BE2C (cell line): ENCODE measurements at places on chromosomes 6 and 20.

DNA sequence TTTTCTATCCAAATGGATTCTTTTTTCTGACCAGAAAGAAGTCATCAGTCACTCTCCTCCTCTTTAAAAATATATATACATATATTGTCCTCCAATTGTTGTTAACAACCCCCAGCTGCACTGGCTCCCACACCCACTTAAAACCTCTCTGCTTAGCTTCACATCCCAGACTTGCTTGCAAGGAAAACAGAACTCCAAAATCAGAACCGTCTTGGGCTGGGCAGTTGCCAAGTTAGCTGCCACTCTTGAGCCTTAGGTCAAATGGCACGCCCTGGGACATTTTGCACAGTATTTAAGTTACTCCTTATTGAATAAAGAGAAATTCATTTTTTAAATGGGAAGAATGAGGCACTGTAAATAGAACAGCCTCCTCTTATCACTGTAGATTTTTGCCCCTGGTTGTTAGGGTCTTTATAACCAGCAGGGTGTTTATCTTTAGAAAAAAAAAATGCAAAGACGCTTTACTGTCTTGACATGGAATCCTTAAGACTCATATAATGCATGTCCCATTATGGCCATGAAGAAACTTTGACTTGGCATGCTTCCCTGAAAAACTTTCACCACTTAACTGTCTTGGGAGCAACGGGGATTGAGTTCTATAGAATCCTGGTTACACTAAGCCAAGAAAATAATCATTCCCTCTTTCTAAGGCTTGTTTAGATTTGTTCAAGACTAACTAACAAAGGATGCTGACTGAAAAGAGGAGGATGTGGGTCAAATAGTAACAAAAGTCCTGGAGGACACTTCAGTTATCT lies 204.5 kb downstream of the ISM1 start:
- no peak for DNase-seq

DNA sequence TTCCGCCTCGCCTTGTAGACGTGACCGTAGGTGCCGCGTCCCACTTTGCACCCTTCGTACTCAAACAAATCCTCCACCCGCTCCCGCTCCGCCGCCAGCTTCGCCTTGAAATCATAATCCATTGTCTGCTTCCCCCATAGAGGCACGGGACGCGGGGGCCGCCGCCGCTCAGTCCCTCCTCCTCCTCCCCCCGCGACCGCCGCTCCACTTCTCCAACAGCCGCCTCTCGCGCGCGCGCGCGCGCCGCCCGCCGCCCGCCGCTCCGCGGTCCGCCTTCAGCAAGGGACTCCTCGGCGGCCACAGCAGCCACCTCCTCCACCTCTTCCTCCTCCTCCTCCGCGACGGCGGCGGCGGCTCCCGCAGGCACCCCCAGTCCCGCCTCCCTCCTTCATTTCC lies 256 bp downstream of the CDK19 start:
- no peak for DNase-seq

- DNase-seq: no peak
Measured at GRCh38 chr20:57364451-57364850, 13.4 kb downstream of the RAE1 start.

DNA sequence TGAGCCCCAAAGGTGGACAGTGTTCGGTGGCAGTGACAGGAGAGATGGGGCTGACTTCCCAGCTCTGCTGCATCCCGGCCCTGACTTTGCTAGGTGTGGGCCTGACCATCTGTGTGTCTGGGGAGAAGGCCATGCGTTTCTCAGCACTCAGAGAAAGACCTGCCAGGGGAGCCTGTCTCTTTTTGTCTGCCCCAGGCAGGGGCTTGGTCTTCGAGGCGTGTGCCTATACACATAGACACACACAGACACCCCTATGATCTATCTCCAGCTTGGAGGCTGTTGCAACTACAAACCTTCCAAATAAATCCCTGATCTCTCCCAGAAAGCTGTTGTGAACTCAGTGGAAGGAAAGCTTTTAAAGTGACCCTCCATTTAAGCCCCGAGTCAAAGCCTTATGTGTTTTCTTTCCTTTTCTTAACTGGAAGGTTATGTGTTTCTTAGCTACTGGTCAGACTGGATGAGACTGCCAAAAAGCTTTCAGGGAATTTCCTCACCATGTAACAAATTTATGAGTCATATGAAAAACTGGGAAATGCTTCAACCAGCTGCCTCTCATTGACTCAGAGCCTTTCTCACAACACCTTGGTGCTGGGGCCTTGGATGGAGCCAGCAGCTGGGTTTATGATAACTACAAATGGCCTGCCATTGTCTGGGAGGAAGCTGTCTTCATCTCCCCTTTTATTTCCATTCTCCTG lies 102.6 kb downstream of the CDC5L start:
- no peak for DNase-seq

DNA sequence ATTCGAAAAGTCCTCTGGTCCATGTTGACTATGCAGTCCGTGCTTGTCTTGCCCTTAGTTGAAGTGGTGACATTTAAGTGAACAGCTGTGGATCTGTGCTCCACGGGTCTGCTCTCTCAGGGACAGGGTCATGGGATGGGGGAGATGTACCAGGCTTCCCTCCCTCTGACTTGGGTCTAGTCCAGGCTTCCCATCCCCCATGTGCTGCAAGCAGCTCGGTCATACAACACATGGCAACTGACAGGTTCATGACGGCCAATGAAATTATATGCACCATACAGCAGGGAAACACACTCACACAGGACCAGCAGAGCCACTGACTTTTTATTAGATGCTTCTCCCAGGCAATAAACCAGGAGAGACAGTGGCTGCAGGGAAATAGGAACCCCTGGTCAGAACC lies 201.4 kb downstream of the PTPRT start:
- DNase-seq: no peak

DNA sequence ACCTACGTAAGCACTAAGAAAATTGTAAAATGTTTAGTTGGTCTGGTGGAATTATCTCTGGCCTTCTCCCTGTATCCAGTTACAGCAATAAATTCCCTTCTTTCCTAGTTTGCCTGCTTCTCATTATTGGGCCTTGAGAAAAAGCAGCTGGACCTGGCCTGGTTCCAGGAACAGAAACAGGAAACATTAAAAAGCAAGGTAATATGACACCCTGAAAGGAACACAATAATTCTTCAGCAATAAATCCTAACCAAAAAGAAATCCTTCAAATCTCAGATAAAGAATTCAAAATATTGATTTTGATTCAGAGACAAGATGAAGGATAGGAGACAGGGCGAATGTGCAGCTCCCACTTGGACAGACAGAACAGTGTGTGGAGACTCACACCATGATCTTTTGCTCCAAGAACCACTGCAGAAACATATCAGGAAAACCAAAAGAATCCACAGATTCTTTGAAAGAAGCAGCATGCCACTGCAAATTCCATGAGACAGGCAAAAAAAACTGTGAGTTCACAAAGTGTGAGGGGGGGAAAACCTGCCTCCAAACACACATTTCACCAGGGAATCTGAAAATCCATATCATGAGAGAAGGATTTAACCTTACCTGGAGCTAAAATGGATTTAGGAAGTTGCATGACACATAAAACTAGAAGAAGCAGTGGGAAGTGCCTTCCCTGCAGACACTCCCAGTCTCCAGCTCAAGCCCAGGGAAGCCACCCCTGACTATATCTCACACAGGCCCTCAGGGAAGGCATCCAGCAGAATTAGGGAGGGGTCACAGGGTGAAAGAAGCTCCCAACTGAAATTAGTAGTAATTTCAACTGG lies 28.9 kb downstream of the TREM1 start:
- DNase-seq: no peak

DNA sequence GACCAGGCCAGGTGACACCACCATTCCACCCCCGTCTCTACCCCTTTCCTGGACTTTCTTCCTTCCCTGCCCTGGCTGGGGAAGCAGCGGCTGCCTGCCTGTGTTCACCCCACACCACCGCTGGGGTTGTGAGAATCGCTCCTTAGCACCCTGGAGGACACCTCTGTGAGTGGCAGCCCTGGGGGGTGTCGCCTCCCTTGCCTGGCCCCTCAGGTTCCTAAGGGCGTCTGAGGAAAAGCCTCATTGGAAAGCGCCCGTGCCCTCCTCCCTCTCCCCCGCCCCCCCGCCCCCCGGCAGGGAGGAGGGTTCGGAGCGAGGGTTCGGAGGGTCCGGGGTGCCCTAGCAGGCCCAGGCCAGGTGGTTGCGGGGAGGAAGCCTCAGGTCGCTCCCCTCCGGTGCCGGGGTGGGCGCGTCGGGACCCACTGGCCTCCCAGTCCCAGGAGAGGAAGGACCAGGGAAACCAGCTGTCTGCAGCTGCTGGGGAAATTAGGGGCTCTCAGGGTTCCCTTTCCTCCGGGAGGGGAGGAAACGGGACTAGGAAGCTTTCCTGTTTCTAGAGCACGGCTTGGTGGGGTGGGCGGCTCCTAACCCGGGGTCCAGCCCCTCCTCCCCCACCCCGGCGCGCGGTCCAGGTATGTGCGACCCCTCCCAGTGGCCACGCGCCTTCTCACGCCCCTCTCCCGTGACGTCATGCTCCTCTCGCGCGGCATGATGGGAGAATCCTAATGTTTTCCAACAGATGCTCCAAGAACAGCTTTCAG lies at the start of gene PHACTR3:
PHACTR3 (plus strand) TSS at position 760 of the 761 bp plus-strand sequence. CDS start 475 bp downstream, outside the sequence.
- no peak for DNase-seq

- no peak for DNase-seq
Measured at GRCh38 chr6:135228486-135228885, 47.4 kb downstream of the MYB start.

- DNase-seq: no peak
Measured at GRCh38 chr6:156870924-156871539, 93.9 kb downstream of the ARID1B start.

GRCh38 chr20:19692100-19692499 lies 66.0 kb upstream of the RIN2 start:
- DNase-seq: no peak

DNA sequence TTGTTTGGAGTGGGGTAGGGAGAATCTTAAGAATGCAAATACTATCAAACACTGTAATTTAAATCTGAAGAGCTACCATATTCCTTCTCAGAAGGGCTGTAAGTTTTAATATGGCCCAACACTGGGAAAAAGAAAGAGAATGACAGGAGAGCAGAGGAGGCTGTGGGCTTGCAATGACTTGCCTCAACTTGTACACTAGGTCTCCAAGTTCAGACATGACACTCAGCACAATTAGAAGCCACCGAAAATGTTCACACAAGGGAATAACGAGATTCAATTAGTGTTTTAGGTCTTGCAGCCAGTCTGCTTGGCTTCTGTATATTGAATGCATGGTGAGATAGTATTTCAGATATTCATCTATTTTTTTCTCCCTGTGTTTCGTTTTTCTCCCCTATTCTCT lies 89.4 kb downstream of the HS3ST5 start:
- no peak for DNase-seq

- DNase-seq: no peak
Measured at GRCh38 chr20:2139250-2139649, 37.6 kb downstream of the STK35 start.

DNA sequence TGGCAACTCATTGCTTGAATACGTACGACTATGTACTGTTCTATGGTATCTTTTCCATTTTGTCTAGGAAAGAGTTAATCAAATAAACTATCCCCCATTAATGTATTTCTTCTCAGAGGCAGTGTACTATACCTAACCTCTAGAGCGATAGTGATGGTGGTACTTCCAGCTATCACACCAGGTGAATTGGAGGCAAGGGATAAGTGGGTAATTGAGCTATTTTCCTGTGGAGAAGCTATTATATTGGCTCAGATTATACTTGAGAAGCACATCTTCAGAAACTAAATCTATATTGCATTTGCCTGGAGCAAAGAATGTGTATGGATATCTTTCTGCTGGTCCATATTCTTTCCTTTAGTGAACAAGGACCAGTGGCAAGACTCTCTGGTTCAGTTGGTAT lies 430.7 kb upstream of the KHDRBS2 start:
- DNase-seq: no peak

GRCh38 chr6:71537717-71538116 lies 249.1 kb downstream of the OGFRL1 start:
- DNase-seq: no peak

- no peak for DNase-seq
Measured at GRCh38 chr6:31764198-31764597, 1.7 kb downstream of the SAPCD1 start.

- no peak for DNase-seq
Measured at GRCh38 chr6:152391179-152391880, 245.8 kb downstream of the SYNE1 start.

DNA sequence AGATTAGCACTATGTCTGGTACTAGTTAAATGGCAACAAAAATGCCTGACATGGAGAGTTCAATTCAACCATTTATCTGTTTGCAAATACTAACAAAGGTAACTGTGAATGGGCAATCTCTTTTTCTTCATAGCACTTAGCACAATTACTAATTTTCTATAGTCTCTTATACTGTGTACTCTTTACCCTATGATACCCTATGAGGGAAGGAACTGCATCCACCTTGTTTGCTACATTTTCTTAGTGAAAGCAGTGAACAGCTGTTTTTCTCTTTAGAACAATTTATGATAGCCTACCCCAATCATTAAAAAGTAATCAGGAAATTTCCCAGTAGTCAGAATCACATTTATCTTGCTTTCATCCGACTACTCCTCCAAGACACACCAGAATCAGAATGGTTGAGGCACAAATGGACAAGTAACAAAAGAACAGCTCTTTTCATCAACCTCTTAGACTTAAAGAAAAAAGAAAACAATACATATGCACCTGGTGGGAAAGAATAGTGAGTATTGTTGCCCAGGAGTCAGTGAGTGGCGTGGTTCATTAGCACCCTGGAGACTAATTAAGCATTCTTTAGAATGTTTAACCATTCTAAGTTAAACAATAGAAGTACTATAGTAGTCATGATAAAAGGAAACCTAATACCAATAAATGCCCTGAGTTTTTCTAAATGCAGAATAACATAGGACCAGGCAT lies 16.7 kb downstream of the ZNF292 start:
- no peak for DNase-seq

DNA sequence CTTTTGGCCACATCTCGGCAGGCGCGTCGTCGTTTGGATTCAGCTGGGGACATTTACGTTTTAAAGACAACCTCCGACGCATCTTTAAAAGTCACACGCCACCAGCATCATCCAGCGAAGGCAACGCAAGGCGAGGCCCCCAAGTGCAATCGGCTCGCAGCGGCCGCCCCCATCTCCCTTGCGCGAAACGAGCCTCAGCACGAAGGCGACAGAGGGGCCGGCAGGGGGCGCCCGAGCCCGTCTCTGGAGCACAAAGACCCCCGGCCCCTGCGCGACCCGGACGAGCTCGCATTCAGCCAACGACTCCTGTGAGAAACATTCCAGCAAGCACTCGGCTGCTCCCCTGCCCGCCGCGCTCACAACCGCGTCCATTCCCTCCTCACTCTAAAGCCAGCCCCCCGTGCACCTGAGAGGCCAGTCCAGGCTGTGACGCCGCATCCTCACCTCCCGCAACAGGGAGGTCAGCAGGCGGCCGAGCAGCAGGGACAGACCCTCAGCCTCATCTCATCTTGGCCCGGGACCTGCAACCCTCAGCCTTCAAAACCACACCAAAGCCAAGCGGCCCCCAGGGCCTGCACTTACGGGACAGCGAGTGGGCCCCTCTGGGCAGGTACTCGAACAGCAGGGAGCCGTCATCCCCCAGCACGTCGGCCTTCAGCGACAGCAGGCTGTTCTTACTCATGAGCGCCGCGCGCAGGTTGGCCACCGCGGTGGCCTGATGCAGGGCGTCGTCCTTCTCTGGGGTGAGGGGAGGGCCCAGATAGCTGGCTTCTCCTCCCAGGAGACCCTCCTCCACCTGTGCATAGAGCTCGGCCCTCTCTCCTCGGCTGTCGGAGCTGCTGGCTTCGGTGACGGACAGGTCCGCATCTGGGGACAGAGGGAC lies 35.8 kb downstream of the SLC2A4RG start:
- peak; percentile 88 for DNase-seq
